Stimulated activated CD4-positive, alpha-beta T cell treated with anti-CD3 and anti-CD28 coated beads, Interleukin-1b, Interleukin-23, amount 100 ng/mL, for 1 hour (primary cell): ENCODE measurements at places on chromosomes 7 and 10.

DNA sequence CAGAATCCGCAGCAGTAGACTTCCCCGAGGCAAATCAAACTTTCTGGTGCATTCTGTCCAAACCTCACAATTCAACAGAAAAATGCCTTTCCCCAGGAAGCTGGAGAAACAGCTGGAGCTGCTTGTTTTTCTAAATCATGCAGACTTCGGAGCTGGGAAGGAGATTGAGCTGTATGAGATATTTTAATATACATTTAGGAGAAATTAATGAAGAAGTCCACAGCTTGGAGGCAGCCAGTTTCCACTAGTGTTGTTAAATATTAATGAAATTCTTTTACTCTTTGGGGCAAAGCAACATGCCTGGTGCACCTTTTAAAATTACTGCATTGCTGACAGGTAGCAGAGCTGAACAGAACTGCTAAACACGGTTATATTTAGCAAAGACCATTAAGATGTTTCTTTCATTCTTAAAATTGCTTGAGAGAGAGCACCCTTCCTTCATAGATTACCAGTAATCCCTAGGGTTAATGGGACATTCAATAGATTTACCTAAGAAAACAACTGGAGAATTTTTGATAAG, 566.4 kb downstream of the SORCS3 start:
- DNase-seq: no peak

DNA sequence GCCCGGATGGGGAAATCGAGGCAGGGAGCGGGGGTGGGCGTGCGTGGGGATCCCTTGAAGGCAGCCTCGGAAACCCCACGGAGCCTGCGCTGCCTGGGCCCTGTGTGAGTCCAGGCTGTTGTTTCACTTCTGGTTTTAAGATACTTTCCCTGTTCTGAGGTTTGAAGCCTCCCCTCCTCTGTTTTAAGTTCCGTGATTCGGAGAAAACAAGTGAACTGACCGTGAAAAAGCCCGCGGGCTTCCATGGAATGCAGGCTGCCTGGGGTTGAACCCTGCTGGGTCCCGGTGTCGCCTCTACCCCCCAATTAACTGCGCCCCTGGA, 401 bp downstream of the LRRC27 start:
- DNase-seq: no peak

DNA sequence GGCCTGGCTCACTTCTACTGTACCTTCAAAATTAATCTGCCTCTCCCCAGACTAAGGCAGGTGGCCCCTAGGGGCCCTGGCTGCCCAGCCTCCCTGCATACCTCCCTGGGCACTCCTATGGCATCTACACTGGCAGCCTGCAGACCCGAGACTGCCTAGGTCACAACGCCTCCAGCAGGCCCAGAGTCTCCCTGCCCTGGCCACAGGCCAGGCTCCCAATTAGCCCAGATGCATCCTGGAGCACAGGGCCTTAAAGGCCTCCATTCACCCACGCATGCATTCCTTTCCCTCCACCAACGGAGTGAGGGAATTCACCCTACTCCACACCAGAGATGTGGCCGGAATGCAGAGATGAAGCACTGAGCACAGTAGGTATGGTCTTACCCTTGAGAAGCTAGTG, 1.9 kb downstream of the CHAT start:
- DNase-seq: no peak

DNA sequence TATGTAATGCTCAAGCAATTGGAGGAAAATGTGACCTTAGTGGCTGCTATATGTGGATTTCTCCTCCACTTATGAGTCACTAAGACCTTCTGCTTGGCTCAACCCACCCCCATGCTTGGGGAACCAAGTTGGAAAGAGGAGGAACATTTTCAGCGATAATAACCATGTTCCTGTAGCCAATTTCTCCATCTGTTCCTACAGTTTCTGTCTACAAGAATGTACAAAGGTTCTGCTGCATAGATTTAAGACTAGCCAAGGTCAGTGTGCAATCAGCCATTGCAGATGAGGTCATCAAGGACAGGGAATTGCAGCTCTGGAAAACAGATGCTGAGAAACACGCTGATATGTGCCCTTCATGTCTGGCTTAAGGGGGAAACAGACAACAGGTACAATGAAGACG, 5.6 kb upstream of the NRCAM start:
- DNase-seq: no peak

GRCh38 chr10:128518000-128518399, 391.8 kb upstream of the MKI67 start:
- DNase-seq: no peak

DNA sequence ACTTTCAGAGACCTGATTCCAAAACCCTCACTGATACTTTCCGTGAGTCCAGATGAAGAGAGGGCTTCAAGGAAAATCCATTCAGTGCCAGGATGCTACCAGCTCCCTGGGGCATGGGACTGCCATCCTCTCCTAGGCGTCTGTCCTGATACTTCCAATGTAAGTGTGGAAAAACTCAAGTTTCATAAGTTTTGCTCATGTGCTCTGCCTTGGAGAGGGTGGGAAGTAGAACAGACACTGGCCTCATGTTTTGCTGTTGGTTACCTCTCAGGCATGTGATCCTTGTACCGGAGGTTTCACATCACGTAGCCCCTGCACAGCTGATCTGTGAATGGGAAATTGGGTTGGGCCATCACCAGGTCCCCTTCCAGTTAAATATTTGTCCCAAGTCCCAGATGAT, 517.1 kb downstream of the RPS24 start:
- no peak for DNase-seq

DNA sequence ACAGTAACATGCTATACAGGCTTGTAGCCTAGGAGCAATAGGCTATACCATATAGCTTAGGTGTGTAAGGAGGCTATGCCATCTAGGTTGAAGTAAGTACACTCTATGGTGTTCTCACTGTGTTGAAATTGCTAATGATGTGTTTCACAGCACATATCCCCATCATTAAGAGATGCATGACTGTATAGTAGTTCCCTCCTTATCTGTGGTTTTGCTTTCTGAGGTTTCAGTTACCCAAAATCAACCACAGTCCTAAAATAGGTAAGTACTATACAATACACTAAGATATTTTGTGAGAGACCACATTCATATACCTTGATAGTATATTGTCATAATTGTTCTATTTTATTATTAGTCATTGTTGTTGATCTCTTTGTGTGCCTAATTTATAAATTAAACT, 12.7 kb downstream of the FZD1 start:
- DNase-seq: no peak

GRCh38 chr7:54968018-54968417, 50.8 kb upstream of the EGFR start:
- no peak for DNase-seq

- no peak for DNase-seq
Measured at GRCh38 chr7:117322741-117323304, at the start of gene WNT2. TSS of gene WNT2 (minus strand) at chr7:117323058. CDS start at chr7:117322989, 69 bp downstream.

GRCh38 chr7:31068006-31068675, 16.0 kb downstream of the ADCYAP1R1 start:
- no peak for DNase-seq

- DNase-seq: no peak
Measured at GRCh38 chr7:92835851-92836488, 403 bp downstream of the CDK6 start.

GRCh38 chr10:2279711-2280110, 542.4 kb upstream of the ADARB2 start:
- no peak for DNase-seq

- DNase-seq: peak; percentile 22
Measured at GRCh38 chr7:36784991-36785940, 61.0 kb upstream of the AOAH start.

DNA sequence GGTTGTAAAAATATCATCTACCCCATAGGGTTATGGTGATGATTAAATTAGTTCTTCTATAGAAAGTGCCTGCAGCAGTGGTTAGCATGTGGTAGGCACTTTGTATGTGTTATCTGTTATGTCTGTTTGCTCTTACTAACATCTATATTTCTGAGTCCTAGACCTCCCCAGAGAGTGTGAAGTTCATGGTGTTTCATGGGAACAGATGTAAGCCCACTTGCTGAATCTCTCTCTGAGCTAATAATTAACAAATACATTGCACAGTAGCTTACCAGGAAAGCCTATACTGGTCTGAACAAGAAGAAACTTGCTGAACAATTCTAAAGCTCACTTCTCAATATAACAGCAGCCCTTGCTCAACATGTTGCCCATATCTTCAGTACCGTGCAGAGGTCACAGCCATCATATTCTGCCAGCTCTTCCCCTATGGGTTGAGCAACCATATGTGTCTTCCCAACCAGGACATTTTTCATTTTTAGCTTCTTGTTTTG, 100.1 kb downstream of the NPSR1 start:
- no peak for DNase-seq

DNA sequence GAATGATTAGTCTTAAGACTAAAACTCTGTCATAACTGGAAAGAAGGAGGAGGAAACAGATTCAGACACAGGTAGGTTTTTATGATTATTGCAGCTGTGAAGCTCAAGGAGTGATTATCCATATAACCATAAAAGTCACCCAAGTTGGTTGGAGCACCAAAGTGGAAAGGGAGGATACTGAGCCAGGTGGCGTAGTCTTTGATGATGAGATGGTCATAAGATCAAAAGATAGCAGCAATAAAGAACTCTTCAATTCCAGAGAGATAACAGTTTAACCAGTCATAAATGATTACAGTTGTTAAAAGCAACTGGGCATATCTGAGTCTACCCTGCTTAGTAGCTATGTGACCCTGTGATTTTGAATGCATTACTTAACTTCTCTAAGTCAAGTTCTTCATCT, 8.4 kb downstream of the ABCB1 start:
- DNase-seq: no peak

DNA sequence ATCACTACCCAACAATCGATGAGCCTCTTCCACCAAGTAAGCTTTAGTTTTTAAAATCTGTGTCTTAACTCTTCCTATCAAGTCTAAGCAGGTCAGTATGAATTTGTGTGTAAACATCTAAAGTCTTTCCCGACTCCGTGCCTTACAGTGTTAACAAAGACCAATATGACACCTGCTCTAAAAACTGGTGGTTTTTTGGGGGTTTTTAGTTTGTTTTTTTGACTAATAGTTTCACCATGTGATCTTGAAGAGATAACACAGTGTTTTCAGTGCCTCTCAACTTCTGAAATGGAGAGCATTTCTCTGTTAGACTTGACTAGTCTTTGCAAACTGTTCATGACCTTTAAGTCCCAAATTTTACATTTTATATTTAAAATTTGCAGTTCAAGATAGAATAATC, 132.0 kb upstream of the STK17A start:
- DNase-seq: no peak

- DNase-seq: no peak
Measured at GRCh38 chr10:5540891-5541290, 16.1 kb downstream of the CALML3 start.

- DNase-seq: no peak
Measured at GRCh38 chr7:28811701-28812430, 146.3 kb downstream of the TRIL start.

GRCh38 chr10:34723750-34724149, 91.3 kb downstream of the PARD3 start:
- DNase-seq: no peak

GRCh38 chr10:106076496-106076895, 1088.0 kb downstream of the SORCS1 start:
- DNase-seq: no peak

GRCh38 chr7:132249256-132249971, 326.9 kb downstream of the PLXNA4 start:
- DNase-seq: no peak

DNA sequence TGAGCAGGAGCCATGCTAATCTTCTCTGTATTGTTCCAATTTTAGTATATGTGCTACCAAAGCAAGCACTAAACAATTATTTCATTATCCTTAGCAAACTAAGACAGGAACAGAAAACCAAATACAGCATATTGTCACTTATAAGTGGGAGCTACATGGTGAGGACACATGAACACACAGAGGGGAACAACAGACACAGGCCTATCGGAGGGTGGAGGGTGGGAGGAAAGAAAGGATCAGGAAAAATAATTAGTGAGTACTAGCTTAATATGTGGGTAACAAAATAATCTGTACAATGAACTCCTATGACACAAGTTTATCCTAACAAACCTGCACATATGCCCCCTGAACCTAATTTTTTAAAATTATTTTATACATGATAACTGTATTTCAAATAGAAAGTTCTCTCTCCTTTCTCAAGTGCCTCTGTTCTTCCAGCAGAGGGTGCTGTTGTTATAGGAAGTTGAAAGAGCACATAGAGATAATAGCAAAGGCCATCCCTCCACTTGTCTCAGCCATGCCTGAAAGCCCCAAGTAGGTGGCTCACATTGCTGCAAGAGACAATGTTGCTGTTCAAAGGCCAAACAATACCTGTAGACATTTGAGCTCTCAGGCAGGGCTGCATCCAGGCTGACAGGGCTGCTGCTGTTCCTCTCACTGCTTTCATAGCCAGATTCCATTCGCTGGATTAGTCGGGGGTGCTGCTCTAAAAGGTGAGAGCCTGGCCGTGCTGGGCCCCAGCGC, 33.4 kb upstream of the PPP3CB start:
- DNase-seq: peak; percentile 6

DNA sequence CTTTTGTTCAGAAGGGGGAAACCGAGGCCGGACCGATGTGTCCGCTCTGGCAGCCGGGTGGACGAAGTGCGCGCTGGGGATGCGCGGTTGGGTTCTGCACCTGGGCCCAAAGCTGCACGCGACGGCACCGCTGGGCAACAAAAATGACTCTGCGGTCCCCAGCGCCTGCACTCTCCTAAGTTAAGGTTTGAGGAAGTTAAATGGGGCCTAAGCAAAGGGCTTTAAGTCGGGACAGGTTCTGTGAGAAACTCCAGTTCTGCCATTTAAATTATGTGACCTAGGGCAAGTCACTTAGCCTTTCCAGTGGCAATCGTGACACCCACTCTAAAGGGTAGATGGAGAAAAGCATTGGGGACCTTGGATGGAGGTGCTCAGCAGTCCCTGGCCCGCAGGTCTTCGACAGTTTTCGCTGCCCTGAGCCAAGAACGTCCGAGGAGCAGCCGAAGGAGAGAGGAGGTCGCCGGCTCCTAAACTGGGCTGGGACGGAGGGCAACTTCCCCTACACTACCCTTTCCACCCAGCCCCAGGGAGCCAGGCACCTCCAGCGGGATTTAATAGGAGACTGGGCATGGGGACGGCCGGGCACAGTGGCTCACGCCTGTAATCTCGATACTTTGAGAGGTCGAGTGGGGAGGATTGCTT, 534 bp upstream of the ACBD5 start:
- no peak for DNase-seq

- no peak for DNase-seq
Measured at GRCh38 chr7:93232673-93233018, 480 bp downstream of the VPS50 start.

DNA sequence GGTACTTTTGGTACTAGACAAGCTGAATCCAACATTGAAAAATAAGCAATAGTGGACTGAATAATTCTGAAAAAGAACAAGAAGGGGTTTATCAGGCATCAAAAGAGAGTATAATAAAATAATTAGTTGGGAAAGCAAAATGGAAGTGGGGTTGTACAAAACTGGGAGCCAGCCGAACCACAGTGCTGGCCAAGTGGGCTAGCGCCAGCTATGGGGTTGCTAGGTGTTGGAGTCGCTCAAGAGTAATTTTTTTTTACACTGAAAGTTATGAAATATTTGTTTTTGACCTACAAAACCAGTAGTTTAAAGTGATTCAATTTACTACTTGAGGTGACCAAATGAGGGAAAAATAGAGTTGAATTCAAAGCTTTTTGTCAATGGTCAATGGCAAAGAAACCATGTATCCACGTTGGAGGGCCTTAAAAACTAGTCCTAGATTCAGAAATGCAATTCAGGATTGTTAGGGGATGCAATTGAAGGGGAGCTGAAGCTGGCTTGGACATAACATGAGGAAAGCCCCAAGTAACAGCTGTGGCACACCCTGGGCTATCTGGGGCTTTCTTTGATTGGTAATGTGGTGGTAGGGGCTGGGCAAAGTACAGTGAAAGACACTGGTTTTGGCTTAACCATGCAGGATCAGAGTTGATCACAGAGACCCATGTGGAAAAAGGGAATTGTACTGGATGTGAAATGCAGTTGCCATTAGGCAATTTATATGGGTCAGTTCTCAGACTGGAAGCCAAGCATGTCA, 28.3 kb upstream of the MSMB start:
- no peak for DNase-seq
